ENCODE measurements at places on chromosomes 3 and 15.
A peak's percentile ranks its signal among the peaks of the same experiment; 100 is the strongest.

DNA sequence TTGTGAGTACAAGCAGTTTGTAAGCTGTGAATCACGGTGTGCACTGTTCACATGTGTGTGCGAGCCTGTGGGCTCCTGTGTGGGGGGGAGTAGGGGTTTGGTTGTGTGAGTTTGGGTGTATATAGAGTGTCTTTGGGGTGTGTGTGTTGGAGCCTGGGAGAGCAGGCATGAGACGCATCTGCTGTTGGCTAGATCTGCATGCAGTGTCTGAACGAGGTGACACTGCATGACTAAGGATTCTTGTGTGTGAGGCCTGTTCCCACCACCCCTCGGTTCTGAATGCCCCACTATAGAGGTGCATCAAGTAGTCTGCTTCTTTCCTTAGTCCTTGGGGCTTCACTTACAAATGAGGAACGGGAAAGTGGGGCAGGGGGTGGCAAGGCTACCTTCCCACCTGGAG, 68.4 kb downstream of the MAGEF1 start:
- no peak for DNase-seq

DNA sequence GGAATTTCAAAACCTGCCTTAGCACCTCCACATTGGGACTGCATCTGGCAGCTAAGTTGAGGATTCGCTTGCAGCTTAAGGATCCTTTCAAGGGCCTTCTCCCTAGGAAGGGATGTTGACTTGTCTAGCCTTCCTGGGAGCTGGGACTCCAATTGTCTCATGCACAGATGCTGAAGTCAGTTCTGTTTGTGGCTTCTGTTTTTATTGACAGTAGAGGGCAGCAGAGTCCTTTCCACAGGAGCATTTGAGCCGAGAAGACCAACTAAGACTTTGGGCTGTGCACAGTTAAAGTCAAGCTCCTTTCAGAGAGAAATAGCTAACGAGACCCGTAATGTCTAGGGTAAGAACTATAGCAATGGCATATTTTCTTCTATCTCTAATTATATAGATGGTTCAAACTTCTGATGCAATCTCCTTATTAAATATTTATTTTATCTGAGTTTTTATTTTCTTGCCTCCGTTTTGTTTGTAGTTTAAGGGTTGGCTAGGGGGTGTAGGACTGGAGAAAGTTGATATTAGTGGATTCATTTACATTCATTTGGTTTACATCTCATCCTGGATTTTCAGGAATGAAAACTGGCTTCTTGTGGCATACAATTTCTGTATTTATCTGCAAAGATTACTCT, 59.7 kb upstream of the KBTBD8 start:
- peak; percentile 39 for DNase-seq

GRCh38 chr3:152192936-152193672, 75.6 kb upstream of the MBNL1 start:
- no peak for DNase-seq

GRCh38 chr3:73383470-73384049, 241.2 kb downstream of the PDZRN3 start:
- no peak for DNase-seq

GRCh38 chr3:100710261-100710968, 1.1 kb downstream of the TFG start:
- DNase-seq: peak; percentile 58

DNA sequence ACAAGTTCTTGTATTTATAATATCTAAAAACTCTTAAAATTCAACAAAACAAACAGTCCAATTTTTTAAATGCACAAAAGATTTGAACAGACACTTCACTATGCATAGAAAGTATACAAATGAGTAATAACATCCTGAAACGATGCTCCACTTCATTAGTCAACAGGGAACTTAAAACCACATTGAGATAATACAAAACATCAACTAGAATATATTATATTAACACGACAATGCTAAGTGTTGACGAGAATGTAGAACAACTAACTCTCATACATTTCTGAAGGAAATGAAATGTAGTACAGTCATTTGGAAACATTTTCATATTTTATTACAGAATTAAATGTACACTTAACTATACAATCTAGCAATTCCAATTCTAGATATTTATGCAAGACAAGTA, 93.4 kb downstream of the IGSF11 start:
- no peak for DNase-seq

- DNase-seq: no peak
These were observed 45.2 kb downstream of the GRIP2 start for GRCh38 chr3:14494973-14495300.

- DNase-seq: no peak
These were observed 257.9 kb downstream of the PDCD6IP start for GRCh38 chr3:34056181-34056910.

DNA sequence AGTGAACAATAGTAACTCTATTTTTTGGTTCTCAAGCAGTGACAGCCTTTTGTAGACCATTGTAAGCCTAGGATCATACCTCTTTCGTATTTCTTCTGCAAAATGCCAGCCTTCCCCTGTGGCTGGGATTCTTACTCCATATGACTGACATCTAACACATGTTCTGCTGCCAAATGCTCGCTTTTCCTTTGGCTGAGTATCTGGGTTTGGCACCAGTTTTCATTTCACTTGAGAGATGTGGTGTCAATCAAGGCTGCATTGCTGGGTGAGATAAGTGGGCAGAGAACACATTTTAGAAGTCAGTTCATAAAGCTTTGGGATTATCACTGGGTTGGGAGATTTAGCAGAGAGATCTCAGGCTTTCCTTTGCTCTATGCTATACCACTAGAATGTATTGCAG, 514.7 kb upstream of the SGO1 start:
- no peak for DNase-seq

DNA sequence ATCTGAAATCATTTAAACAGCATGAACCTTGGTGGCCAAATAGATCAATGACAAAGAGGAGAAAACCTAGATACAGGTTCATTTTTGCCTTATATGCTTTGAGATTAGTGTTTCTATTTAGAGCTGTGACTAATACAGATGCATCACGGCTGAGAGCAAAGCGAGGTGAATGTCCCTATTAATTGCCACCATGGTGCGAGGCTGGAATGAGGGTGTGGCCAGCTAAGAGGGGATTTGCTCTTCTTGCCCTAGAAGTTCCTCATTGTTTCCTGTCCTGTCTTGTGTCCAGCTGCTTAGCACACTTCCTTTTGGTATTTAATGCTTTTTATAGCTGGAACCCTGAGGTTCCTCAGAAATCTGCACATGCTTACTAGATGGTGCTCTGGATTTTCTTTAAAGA, 339.1 kb upstream of the RGMA start:
- no peak for DNase-seq
